ENCODE measurements at places on chromosomes 7 and 10. TPM values are rescaled to one million over a fixed set of nuclear protein-coding genes. Genes with fewer than 3 reads are reported as not detected.

Gene GRID2IP
- total RNA-seq = not detected

Gene ZNF804B
- total RNA-seq = not detected

- no peak for DNase-seq
Observed at GRCh38 chr7:108642126-108642525, 72.5 kb downstream of the DNAJB9 start.

DNA sequence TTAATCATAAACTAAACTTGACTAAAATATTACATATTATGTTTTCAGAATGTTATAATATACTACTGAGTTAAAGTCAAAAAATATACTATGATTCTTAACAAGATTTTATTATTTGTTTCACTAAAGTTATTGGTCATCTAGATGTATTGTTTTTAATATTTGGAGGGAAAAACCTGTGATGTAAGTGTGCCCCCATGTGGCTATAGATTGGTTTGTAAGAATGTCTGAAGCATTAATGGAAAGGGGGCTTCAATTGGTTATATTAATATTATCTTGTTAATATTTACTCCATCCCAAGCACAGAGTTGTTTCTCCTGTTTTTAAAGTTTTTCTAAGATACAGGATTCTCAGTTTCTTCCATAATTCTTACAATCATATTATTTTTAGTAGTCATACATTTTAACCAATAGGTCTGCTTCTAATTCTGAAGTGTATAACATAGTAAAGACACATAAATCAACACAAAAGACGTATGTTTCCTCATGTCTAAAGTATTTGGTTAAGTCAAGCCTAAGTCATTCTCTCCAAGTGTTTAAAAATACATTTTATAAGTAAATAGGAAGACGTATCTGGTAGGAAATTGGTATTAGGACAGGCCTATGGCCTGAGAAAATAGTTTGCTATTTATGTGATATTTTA, 58.0 kb downstream of the GNAT3 start:
- no peak for DNase-seq

Gene KNDC1
- total RNA-seq = 0.35 TPM

- no peak for DNase-seq
Observed at GRCh38 chr7:2006921-2007381, 225.8 kb downstream of the MAD1L1 start.

DNA sequence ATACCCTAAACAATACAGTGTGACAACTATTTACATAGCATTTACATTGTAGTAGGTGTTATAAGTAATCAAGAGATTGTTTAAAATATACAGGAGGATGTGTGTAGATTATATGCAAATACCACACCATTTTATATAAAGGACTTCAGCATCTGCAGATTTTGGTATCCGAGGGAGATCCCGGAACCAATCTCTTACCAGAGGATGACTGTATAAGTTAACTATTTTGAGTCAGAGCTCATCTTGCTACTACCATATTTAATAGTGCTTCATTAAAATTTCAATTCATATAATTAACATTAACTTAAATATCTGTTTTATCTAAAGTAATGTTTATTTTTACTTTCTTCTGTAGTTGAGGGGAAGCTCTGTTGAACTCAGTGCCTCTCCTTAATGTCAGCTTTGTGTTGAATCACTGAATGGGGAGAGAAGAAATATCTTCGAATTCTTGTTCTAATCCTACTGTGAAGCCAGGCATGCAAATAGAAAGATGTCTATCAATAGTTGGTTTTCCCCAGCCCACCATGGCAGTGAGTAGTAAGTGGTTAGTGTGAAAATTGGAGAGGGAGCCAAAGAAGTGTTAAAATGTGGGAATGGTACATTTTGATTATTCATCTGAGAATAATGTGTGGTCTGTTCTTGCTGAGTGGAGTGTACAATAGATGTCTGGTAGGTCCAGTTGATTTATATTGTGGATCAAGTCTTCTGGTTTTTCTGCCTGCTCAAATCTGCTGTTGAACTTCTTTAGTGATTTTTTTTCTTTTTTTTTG, 90.1 kb upstream of the CYP26C1 start:
- no peak for DNase-seq

GRCh38 chr10:119131512-119132240, 27.8 kb downstream of the DENND10 start:
- no peak for DNase-seq

Gene DAGLB
- 9.4 TPM for total RNA-seq

Gene CUBN
- 0.44 TPM for total RNA-seq

- DNase-seq = no peak
Observed at GRCh38 chr10:576130-576465, 113.4 kb downstream of the DIP2C start.

DNA sequence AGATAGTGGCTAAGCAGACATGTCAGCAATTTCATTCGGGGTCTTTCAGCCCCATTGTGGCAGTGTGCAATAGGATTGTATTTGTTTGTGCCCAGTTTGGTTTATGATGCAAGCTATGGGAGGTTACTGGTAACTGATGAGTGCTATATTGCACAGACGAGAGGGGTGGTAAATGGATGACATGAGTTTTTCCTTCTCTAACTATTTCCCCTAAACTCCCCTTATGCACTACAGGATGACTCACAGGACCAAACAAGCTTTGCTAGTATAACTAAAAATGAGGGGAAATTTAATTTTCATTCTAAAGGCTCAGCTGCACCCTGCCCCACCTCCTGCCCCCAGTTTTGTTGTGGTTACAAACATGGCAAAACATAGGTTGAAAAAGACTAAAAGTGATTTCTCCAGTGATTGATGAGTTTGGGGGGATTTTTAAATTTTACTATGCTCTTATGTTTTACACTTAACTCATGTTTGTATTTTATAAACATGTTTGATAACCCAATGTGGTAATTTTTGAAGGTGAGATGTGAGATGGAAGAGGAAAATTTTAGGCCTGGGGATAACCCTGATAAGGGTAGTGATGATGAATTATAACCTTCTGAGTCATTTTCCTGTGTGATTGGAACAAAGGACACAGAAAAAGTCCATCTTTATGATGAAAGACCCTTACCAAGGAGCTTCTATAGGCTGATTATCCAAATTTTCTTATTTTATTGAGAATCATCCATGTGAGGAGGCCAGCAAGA, 60.8 kb upstream of the NAMPT start:
- no peak for DNase-seq

GRCh38 chr10:314871-315270, 179.6 kb downstream of the ZMYND11 start:
- no peak for DNase-seq

DNA sequence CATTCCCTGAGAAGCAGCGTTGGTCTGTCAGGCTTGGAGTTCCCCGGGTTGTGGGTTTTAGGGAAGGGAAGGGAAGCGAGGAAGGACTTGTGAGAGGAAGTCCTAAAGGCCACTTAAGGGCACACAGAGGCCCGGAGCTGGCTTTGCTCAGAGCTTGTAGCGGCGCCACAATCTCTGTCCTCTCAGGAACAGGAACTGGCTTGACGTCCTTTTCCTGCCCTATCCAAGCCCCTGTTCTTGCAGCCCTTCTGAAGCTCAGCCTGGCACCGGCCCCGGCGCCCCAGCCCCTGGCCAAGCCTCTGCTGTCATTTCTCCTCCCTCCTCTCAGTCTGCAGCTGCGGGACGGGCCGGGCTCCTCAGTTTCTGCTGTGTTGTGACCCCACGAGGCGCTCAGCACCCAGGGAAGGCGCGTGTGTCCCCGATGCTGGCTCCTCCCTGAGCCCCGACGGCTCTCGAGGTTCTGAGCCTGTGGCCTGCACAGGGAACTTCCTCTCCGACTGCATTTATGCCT, at the start of gene GIMAP8:
Gene GIMAP8, plus strand, starts transcription at position 140 of the 511 bp plus-strand sequence. CDS start 16,069 bp downstream, outside the sequence.
- DNase-seq = peak; percentile 80

Gene HTRA1
- total RNA-seq = 23.4 TPM

Gene AKR1C4
- total RNA-seq = not detected

Gene CYP3A4
- not detected for total RNA-seq

- DNase-seq = no peak
Observed at GRCh38 chr10:114087655-114088054, 44.0 kb downstream of the ADRB1 start.

- DNase-seq = no peak
Observed at GRCh38 chr10:24463611-24464426, 254.9 kb downstream of the KIAA1217 start.

Gene TWIST1
- 1.9 TPM for total RNA-seq

Measured in heart right ventricle (tissue), 16 donors.